ENCODE measurements at places on chromosomes 3 and 15. TPM values are rescaled to one million over a fixed set of nuclear protein-coding genes. Genes with fewer than 3 reads are reported as not detected.

BLM gene
- total RNA-seq = 8.3 TPM

PAQR5 gene
- total RNA-seq = 0.38 TPM

CYP19A1 gene
- total RNA-seq = 12.4 TPM

KLHL6 gene
- 2.4 TPM for total RNA-seq

OR5K2 gene
- total RNA-seq = not detected

RAD51 gene
- not detected for total RNA-seq

KCNH8 gene
- total RNA-seq = not detected

SNRPA1 gene
- total RNA-seq = 41.1 TPM

TRH gene
- not detected for total RNA-seq
